ENCODE measurements at places on chromosomes 16 and 17. TPM values are rescaled to one million over a fixed set of nuclear protein-coding genes. Genes with fewer than 3 reads are reported as not detected.

The SRCIN1 gene
- not detected for total RNA-seq

The GGA3 gene
- 92.9 TPM for total RNA-seq

The SMCR8 gene
- total RNA-seq, result 34.5 TPM

The P2RX5 gene
- total RNA-seq, result 19.0 TPM

The TNFRSF12A gene
- total RNA-seq, result 2.9 TPM

The NCBP3 gene
- 53.1 TPM for total RNA-seq

The CNTD1 gene
- total RNA-seq, result 0.45 TPM

The TP53TG3B gene
- total RNA-seq, result not detected

- no peaks in the 10 kb centered on the region for H3K27me3 ChIP-seq
- peaks cover 49% of the 10 kb centered on the region for H3K36me3 ChIP-seq
- H3K4me1 ChIP-seq, result peaks cover 50% of the 10 kb centered on the region
- H3K4me3 ChIP-seq, result peak overlapping the region; percentile 88
Measured at GRCh38 chr17:76268991-76269981, 4.1 kb downstream of the UBALD2 start.

DNA sequence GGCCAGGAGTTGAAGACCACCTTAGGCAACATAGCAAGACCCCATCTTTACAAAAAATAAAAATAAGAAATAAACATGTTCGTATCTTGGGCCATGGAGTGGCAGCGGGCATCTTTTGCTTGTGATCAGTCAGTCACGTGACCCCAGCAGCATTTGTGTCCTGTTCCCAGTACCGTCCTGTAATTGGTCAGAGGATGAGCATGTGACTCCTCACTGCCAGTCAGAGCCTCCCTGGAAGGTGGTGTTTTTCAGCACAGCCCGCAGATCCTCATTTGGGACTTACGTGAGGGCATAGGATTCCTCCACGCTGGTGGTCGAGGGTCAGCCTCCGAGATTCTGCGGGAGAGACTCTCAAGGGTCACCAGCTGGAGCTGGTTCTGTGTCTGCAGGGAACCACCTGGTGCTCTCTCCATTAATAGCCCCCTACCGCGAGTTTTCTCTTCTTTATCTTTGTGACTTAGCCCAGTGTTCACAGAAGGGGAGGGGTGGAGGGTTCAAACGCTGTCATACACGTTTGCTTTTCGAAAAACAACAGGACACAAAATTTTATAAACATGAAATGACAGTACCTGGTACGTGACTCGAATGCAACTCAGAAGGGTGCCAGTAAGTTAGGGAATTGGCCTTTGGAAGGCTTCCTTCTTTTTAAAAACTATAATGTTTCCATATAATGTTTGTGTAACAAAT is 17.2 kb downstream of the MRC2 start:
- H3K27ac ChIP-seq, result no peak overlapping the region
- no peak for DNase-seq
- peaks cover 2% of the 10 kb centered on the region for H3K4me1 ChIP-seq
- H3K4me3 ChIP-seq, result no peak overlapping the region

GRCh38 chr16:20931066-20931600 is 30.6 kb downstream of the LYRM1 start:
- no peak overlapping the region for H3K4me3 ChIP-seq
- H3K27ac ChIP-seq, result no peak overlapping the region

GRCh38 chr17:50945779-50946222 is 79.6 kb upstream of the TOB1 start:
- H3K4me3 ChIP-seq, result no peak overlapping the region
- DNase-seq, result no peak
- H3K4me1 ChIP-seq, result peaks cover 29% of the 10 kb centered on the region
- H3K36me3 ChIP-seq, result peaks cover 1% of the 10 kb centered on the region
- H3K27ac ChIP-seq, result no peak overlapping the region

GRCh38 chr16:87880117-87880696 is 10.9 kb upstream of the SLC7A5 start:
- no peak for DNase-seq
- H3K36me3 ChIP-seq, result no peaks in the 10 kb centered on the region
- peaks cover 11% of the 10 kb centered on the region for H3K4me1 ChIP-seq
- no peak overlapping the region for H3K4me3 ChIP-seq
- peaks cover 13% of the 10 kb centered on the region for H3K27me3 ChIP-seq

DNA sequence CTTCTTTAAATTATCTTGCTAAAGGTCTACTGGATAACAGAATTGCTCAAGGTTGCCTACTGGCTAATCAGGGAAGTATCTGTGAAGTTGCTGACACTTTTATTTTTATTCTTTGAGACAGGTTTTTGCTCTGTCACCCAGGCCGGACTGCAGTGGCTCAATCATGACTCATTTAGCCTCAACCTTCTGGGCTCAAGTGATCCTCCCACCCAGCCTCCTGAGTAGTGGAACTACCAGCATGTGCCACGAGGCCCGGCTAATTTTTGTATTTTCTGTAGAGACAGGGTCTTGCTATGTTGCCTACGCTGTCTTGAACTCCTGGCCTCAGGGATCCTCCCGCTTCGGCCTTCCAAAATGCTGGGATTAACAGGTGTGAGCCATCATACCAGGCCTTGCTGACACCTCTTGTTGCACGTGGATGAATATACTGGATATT is 43.1 kb downstream of the GLG1 start:
- no peaks in the 10 kb centered on the region for H3K27me3 ChIP-seq
- no peak overlapping the region for H3K27ac ChIP-seq
- no peak overlapping the region for H3K4me3 ChIP-seq
- peaks cover 37% of the 10 kb centered on the region for H3K4me1 ChIP-seq
- no peak for DNase-seq

DNA sequence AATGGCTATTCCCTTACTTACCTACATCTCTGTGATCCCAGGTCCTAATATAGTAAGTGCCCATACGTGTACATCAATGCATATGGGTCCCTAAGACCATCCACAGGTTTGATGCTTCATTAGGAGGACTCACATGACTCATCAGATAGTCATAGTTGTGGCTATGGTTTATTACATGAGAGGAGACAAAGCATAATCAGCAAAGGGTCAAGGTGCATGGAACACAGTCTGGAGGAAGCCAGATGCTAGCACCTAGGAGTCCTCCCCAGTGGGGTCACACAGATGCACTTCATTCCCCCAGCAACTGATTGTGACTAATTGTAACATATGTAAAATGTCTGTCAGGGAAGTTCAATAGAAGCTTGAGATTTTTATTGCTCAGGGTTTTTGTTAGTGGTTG is 42.8 kb downstream of the PHKB start:
- no peak for DNase-seq
- H3K4me3 ChIP-seq, result no peak overlapping the region
- H3K27me3 ChIP-seq, result no peaks in the 10 kb centered on the region
- peaks cover 46% of the 10 kb centered on the region for H3K36me3 ChIP-seq
- no peak overlapping the region for H3K27ac ChIP-seq

GRCh38 chr17:37844158-37844976 is 79.8 kb upstream of the TBC1D3K start:
- peak; percentile 72 for DNase-seq
- H3K4me3 ChIP-seq, result peak overlapping the region; percentile 67
- peaks cover 3% of the 10 kb centered on the region for H3K27me3 ChIP-seq
- no peaks in the 10 kb centered on the region for H3K36me3 ChIP-seq
- peak overlapping the region; percentile 14 for H3K27ac ChIP-seq

- peak; percentile 64 for DNase-seq
- H3K36me3 ChIP-seq, result no peaks in the 10 kb centered on the region
- H3K27ac ChIP-seq, result peak overlapping the region; percentile 58
- H3K4me1 ChIP-seq, result peaks cover 13% of the 10 kb centered on the region
- H3K27me3 ChIP-seq, result peaks cover 21% of the 10 kb centered on the region
Measured at GRCh38 chr16:87235810-87236515, 81.2 kb downstream of the C16orf95 start.

- no peak overlapping the region for H3K4me3 ChIP-seq
- H3K36me3 ChIP-seq, result no peaks in the 10 kb centered on the region
- DNase-seq, result no peak
Measured at GRCh38 chr17:74824961-74825627, 34.6 kb downstream of the GRIN2C start.

DNA sequence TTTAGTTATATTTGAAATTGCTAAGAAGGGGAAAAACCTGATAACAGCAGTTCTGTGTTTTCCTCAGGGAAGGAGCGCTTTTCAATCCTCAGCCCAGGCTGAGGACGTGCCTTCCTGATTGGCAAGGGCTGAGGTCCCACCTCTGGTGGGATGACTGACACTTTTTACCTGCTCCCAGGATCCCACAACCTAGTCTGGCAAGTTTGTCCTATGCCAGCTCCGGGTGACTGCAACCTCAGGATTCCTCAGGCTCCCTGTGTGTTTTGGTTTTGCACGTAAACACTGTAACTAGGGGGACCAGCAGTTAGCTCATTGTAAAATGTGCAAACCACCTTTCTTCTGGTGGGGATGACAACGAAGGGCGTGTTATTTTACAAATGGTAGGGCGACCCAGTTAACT is 7.5 kb downstream of the MARCHF10 start:
- H3K36me3 ChIP-seq, result no peaks in the 10 kb centered on the region
- no peak for DNase-seq
- H3K27ac ChIP-seq, result no peak overlapping the region
- no peak overlapping the region for H3K4me3 ChIP-seq

- H3K36me3 ChIP-seq, result peaks cover 2% of the 10 kb centered on the region
- H3K27me3 ChIP-seq, result no peaks in the 10 kb centered on the region
- no peak overlapping the region for H3K27ac ChIP-seq
- no peak overlapping the region for H3K4me3 ChIP-seq
- no peaks in the 10 kb centered on the region for H3K4me1 ChIP-seq
- DNase-seq, result no peak
Measured at GRCh38 chr16:75053791-75054555, 55.1 kb downstream of the ZNRF1 start.

DNA sequence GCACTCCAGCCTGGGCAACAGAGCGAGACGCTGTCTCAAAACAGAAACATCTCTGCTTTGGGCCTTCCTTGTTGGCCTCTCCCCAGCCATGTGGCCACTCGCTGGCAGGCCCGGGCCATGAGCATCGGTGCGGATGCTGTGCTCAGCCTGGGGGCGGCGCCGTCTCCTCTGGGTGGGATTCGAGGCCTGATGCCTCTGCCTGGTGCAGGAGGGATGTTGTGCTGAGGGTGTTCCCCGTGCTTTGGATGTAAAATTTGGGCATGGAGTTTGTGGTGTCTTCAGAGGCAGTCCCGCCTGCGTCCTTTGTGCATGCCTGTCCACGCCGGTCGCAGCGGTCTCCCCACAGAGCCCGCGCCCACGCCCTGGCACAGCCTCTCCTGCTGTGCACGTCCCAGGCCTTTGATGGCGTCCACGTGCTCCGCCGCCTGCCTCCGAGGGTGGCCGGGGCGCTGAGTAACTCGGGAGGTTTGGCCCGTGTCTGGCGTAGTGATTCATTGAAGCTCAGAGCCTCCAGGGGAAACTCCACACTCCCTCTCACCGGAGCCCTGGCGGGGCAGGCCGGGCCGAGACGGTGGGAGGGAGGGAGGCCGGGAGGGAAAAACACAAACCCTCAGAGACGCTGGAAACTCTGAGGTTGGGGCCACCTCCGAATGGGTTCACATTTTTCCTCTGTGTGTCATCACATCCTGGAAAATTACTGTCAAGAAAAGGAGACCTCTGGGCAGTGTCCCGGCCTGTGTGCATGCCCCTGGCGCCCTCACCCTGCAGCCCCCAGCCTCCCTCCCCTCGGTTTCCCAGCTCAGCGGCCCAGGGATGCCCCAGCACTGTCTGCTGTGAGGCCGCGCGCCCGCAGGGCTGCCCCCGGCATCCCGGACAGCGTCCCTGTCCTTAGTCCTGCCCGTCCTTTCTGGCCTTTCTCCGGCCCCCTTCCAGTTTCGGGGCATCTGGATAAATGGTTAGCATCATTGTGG is 19.0 kb downstream of the CENPX start:
- no peaks in the 10 kb centered on the region for H3K27me3 ChIP-seq
- no peak overlapping the region for H3K27ac ChIP-seq
- DNase-seq, result no peak
- no peaks in the 10 kb centered on the region for H3K36me3 ChIP-seq
- H3K4me3 ChIP-seq, result no peak overlapping the region

DNA sequence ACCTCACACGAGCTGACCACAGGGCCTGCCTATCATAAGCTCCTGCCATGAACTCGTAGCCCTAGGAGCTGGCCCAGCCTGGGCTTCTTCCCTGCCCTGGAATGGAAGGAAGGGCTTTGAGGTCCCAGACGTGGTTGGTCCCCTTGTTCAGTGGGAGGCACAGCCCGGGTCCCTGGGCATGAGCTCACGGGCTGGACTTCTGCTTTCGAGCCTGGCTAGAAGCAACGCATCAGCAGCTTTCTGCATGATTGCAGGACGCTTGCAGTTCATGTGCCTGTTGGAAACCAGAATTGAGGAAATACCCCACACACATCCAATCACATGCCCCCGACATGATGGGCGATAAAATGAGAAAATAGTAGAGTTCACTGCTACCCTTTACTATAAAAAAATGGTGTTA is 293.3 kb downstream of the MAF start:
- H3K27ac ChIP-seq, result no peak overlapping the region
- peaks cover 31% of the 10 kb centered on the region for H3K27me3 ChIP-seq
- no peak for DNase-seq
- no peak overlapping the region for H3K4me3 ChIP-seq

GRCh38 chr17:17320188-17320910 is 17.2 kb downstream of the NT5M start:
- DNase-seq, result no peak
- H3K27me3 ChIP-seq, result no peaks in the 10 kb centered on the region
- H3K27ac ChIP-seq, result no peak overlapping the region
- H3K4me3 ChIP-seq, result no peak overlapping the region
- H3K4me1 ChIP-seq, result no peaks in the 10 kb centered on the region

DNA sequence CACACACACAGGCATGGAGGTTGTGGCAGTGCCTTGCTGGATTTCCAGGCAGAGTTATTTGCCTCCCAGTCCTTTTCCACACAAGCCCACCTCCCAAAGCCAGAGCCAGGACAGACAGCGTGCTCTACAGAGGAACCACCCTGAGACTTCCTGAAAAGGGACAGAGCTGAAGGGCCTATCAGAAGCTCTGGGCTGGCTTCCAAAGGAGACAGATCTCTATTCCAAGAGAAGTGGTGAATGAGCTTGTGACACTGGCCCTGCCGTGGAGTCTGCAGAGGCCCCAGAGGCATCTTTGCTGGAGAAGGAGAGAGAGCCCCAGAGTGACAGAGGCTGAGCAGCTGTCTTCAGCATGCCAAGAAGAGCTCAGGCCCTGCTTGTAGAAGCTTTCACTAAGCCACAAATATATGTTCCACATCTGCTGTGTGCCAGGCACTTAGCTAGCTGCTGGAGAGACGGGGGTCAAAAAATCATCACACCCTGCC is 8.3 kb upstream of the LPCAT2 start:
- no peak overlapping the region for H3K4me3 ChIP-seq
- no peak for DNase-seq
- peaks cover 8% of the 10 kb centered on the region for H3K27me3 ChIP-seq
- H3K36me3 ChIP-seq, result no peaks in the 10 kb centered on the region

GRCh38 chr17:61150686-61151299 is 248.8 kb upstream of the TBX2 start:
- no peak overlapping the region for H3K4me3 ChIP-seq
- DNase-seq, result no peak
- peaks cover 14% of the 10 kb centered on the region for H3K4me1 ChIP-seq
- H3K27ac ChIP-seq, result no peak overlapping the region
- H3K27me3 ChIP-seq, result peaks cover 2% of the 10 kb centered on the region
- H3K36me3 ChIP-seq, result peaks cover 4% of the 10 kb centered on the region

- no peaks in the 10 kb centered on the region for H3K36me3 ChIP-seq
- no peak overlapping the region for H3K4me3 ChIP-seq
- no peak overlapping the region for H3K27ac ChIP-seq
- no peak for DNase-seq
Measured at GRCh38 chr16:89159066-89159849, 12.3 kb upstream of the CDH15 start.

Data from activated naive CD8-positive, alpha-beta T cell treated with anti-CD3 and anti-CD28 coated beads, Interleukin-2, amount 10 ng/mL, durations not matched to agents 7 days and 5 days (primary cell).